ENCODE measurements at places on chromosomes 1 and 21.

- no peak for DNase-seq
Observed at GRCh38 chr21:44288251-44289110, 2.8 kb downstream of the AIRE start.

DNA sequence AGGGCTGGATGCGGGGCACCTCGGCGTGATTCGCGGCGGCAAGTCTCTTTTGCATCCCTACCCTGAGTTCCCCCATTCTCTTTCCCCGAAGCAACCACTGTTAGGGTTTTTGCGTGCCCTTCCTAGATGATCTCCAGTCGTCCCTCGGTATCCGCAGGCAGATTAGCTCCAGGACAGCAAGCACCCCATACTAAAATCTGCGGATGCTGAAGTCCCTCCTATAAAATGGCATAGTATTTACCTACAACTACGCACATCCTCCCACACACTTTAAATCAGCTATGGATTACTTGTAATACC is 22.8 kb upstream of the CFAP126 start:
- peak; percentile 22 for DNase-seq

DNA sequence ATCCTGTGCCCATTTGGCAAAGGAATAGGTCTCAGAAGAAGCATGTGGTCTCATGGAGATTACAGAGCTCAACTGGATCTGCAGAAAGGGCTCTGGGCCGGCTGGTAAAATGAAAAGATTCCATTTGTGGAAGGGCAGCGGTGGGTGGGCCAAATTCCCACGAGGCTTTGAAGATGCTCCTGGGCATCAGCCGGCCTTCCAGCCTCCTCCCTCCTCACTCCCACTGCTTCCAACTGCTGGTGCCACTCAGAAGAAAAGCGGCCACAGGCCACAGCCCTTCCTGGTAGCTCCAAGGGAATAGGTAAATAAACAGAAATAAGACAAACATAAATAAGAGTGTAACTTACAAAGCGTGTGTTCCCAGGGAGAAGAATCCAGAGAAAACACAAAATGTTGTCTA is 136.3 kb upstream of the SLC44A3 start:
- no peak for DNase-seq

GRCh38 chr1:59266927-59267293 is 30.0 kb upstream of the FGGY start:
- no peak for DNase-seq

DNA sequence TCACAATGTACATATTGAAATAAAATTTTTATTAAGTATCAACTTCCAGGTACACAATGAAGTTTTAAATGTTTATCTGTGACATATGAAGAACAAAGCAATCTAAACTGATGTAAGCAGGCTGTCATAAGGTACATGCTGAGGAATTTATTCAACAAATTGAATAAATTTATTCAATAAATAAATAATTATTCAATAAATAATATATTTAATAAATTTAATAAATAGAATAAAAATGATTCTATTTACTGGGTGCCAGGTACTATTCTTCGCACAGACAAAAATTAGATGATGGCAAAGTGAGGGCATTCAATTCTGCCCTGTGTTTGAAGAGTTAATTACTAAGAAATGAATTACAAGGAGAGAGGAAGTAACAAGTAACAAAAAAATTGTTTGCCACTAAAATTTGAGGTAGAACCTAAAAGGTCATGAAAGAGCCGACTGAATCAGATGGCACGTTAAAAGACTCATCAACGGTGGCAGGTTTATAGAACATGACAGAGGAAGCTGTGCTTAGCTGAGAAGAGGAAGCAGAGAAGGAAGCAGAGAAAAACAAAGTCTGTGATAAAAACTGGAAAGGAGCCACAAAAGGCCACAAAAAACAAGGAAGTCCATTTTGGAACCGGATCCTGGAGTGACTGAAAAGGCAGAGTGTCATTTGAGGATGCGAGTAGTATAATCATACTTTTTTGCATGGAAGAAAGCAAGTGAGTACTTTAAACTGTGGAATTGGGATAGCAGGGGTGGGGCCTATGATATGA is 2.2 kb upstream of the USP24 start:
- no peak for DNase-seq

GRCh38 chr1:212212906-212213305 is 72.3 kb upstream of the PPP2R5A start:
- DNase-seq: no peak

Measured in IMR-90 (cell line).